ENCODE measurements at places on chromosomes 7 and 10. TPM values are rescaled to one million over a fixed set of nuclear protein-coding genes. Genes with fewer than 3 reads are reported as not detected.

- no peak for DNase-seq
Measured at GRCh38 chr7:12896316-12896715, 208.9 kb downstream of the ARL4A start.

DNA sequence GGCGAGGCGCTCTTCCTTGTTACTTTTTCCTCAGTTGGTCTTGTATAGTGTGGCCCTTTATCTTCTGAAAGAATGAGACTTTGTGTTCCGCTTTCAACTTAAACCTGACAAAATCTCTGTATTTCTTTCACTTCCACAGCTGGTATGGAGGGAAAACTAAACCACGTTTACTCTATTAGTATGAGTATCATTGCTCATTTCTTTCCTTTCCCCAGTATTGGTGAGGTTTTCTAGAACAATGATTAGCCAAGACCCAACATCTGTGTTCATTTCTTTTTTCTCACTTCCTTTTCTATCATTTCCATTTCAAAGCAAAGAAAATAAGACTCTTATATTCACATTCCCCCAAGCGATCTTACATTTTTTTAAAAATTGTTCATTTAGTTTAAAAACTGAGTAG is 165.3 kb downstream of the PAXIP1 start:
- no peak for DNase-seq

- DNase-seq, result no peak
Measured at GRCh38 chr7:84294847-84295455, 100.4 kb upstream of the SEMA3A start.

Gene NPY
- not detected for total RNA-seq

Gene GDF2
- not detected for total RNA-seq
